Neuronal stem cell (in vitro differentiated cells): ENCODE measurements at places on chromosomes 16 and 17.

- DNase-seq, result no peak
These were observed 1002.3 kb downstream of the KCNJ18 start for GRCh38 chr17:22694362-22695227.

GRCh38 chr17:29253037-29253436 lies 6.4 kb downstream of the CRYBA1 start:
- no peak for DNase-seq

DNA sequence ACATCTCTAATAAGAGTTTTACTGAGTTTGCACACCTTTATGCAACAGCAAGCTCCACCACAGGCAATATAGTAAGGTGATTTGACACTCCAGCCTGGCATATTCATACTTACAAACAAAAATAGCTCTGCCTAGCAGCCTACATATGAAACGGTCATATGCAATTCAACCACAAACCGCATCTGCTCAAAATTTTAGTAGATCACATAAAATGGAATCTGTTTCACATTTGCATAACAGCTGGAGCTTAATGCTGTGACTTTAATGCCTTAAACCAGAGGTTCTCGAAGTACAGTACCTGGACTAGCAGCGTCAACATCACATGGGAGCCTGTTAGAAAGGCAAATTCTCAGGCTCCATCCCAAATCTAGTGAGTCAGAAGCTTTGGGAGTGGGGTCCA lies 578.4 kb downstream of the CDH11 start:
- DNase-seq, result no peak

GRCh38 chr17:78164748-78165607 lies 3.4 kb upstream of the SYNGR2 start:
- no peak for DNase-seq

- no peak for DNase-seq
These were observed 45.4 kb upstream of the RASD1 start for GRCh38 chr17:17541640-17542001.

DNA sequence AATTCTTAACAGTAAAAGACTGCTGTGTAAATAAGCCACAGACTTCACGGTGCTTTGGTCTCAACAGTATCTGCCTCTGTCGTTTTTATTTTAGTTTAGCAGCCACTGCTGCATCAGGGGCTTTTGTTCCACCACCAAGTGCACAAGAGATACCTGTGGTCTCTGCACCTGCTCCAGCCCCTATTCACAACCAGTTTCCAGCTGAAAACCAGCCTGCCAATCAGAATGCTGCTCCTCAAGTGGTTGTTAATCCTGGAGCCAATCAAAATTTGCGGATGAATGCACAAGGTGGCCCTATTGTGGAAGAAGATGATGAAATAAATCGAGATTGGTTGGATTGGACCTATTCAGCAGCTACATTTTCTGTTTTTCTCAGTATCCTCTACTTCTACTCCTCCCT lies 7.9 kb downstream of the HERPUD1 start:
- DNase-seq, result no peak
